Neuronal stem cell (in vitro differentiated cells): ENCODE measurements at places on chromosomes 5 and 9.

- no peak for DNase-seq
Measured at GRCh38 chr9:136944212-136944518, 373 bp downstream of the FBXW5 start.

- DNase-seq = no peak
Measured at GRCh38 chr9:124231095-124231737, 26.5 kb upstream of the NEK6 start.

DNA sequence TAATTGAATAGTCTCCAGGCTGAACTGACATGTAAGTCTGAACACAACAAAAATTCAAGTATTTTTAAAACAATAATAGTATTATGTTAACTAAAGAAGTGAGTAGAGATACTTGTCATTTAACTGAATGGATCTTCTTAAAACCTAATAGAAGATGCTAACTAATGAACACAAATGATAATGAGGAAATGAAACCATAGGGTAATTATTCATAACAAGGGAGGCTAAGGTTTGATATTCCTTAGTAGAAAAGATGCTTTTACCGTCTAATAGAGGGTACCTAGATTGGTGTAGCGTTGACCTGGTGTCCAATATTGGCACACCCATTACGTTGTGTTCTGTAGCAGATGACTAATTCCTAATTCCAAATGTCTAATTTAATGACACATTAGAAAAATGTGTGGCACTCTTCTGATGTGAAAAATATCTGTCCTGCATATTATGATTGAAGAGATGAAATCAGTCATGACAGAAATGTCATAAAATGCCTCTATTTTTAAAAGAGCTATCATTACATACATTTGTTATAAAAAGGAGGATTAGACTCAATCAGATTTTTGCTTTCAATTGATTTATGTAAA lies 14.9 kb upstream of the DAB2 start:
- DNase-seq = no peak

- DNase-seq = no peak
Measured at GRCh38 chr9:13705373-13705772, 425.9 kb upstream of the MPDZ start.

GRCh38 chr9:137266585-137267453 lies 10.7 kb upstream of the TOR4A start:
- no peak for DNase-seq

DNA sequence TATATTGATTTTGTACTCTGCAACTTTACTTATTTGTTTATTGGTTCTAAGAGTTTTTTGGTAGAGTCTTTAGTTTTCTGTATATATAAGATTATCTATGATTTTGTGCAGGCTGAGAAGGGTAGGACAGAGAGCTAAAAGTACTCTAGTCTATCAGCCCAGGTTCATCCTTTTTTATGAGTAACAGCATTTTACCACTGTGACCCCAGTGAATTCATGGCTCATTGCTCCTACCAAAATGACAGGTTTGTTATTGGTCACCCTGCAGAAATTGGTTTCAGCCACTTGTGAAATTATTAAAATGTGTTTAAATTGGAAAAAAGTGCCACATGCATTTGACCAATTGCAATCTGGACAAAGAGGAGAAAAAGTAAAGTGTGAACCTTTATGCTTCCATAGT lies 421.4 kb upstream of the DAB2 start:
- DNase-seq = no peak

DNA sequence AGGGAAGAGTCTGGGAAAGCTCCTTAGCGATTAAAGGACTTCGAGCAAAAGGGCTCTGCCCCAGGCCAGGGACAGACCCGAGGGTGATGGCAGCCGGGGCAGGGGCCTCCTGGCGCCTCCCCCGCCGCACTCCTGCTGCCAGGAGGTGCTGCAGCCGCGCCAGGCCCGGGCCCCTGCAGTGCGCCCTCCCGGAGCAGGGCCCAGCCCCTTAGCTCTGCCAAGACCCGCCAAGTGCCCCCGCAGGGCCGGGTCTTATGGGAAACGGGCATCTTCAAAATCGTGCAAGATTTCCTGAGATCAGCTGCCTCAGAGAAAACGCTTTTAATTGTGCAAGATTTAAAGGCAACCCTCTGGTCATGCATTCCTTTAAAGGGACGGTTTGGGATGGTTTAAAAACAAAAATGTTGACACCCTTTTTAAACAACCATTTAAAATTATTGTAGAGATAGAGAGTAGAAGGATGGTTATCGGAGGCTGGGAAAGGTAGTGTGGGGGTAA lies 52.4 kb downstream of the CDC14B start:
- no peak for DNase-seq
